ENCODE measurements at places on chromosomes 4 and X.

DNA sequence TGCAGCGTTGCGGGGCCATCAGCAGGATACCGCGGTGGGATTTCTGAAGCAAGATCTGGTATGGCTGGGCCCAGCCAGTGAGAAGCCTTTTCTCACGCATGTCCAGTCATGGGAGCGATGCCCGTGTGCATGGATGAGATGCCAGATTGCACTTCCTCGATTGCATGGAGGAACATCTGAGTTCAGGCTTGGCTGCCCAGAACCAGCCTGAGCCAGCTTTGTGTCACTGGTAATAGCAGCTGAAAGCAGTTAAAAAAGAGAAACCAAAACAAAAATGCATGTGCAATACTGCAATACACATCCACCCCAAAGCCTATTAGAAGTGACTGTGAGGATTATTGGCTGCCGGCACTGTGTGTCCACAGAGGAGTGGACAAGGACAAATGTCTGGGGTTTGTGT is 59.3 kb downstream of the PSAPL1 start:
- no peak for DNase-seq

DNA sequence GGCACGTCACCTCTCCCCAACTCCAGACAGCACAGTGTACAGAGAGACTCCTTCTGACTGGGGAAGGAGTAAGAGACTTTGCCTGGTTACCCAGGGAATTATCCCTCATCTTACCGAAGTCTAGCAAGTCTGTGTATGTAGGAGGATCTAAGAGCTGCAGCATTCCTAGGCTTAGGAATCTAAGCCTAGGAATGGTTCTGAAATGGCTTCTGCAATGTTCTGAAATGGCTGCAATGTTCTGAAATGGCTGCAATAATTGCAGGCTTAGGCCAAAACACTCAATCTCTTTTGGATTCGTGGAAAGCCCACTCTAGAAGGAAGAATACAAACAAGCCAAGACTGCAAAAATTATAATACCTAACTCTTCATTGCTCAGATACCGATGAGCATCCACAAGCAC is 106.4 kb downstream of the SCLT1 start:
- no peak for DNase-seq

DNA sequence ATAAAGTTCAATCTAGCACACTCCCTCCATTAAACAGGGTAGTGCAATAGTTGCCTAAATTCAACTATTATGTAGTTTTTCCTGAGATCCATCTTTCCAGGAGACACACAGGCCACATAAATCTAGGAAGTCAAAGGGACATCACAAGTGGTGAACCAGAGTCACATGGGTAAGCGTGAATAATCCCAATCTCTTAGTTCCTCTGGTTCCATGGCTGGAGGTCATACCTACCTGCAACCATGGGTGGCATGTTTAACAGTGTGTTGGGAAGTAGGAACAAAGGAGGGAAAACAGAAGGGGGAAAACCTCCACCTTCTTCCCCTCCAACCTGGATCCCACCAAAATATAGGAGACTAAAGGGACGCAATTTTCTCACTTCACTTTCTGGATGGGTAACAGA is 2651.6 kb downstream of the ARAP2 start:
- DNase-seq = no peak

DNA sequence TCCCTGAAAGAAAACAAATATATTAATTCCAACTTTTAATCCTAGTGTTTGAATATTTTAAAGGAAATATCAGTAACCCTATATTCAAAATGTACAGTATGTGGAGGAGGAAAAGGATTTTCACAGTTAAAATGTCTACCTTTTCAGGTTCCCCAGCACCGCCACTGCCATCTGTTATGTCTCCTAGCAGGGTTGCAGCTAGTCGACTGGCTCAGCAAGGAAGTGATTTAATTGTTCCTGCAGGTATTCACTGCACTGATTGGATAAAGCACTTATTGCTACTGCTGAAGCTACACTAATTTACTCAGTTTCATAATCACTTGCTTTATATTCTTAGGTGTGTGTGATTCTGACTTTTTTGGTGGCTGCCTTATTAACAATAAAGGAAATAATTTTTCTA is 65.5 kb upstream of the FHDC1 start:
- DNase-seq = no peak

DNA sequence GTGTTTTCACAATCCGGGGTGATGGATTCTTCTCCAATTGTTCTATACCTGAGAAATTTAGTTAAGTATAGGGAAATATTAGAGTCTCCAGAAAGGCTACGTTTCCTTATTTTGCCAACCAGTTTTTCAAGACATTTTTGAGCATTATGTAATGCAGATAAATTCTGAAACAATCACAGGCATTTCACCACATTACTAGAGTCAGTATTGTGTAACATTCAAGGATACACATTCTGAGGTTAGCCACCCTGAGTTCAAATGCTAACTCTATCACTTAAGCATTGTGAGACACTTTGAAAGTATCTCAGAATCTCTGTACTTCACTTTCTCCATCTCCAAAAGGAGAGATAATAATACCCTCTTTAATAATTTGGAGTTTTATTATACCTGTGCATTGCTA is 10.6 kb downstream of the SULT1B1 start:
- no peak for DNase-seq

DNA sequence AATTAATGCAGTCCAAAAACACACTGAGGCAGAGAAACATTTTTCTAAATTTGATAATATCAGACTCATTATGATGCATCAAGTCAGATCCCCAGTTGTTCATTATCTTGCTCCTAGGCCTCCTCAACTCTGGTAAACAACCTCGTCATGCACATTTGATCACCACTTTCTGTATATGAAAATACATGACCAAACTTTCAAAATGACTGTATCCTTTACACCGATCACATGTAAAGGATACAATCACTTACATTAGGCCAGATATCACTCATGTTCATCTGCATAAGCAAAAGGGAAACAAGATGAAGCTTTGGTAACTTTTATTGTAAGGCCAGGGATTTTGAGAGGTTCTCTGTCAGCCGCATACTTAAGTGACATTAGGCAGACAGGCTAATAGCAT is 99.4 kb upstream of the IL1RAPL1 start:
- no peak for DNase-seq

DNA sequence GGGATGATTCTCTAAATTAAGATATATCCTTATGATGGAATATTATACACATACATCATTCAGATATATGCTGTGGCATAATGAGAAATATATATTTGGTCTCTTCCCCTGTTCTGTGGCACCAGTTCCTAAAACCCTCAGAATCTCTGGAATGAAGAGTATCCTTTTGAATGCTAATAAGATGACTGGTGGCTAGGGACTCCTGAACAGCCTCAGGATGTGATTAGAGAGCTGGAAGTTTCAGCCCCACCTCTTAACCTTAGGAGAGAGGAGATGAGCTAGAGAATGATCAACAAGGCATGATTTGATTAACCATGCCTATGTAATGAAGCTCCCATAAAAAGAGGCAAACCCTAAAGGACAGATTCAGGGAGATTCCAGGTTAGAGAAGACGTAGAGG is 632.0 kb downstream of the IQCM start:
- no peak for DNase-seq

DNA sequence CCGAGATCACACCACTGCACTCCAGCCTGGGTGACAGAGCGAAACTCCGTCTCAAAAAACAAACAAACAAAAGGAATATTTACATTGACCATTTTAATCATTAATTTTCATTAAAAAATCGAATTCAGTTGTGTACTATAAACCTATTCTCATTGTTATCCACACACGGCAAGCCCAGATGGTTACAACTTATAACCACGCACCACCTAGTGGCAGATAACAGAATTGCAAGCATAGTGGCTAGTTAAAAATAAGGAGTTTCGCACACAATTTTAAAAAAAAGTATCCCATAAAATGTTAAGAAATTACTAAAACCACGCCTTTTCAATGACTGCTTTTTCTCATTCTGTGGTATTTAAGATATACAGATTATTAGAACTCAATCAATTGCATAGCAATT is 25.4 kb downstream of the MBNL3 start:
- no peak for DNase-seq

- no peak for DNase-seq
Measured at GRCh38 chr4:150280975-150281374, 202.7 kb downstream of the DCLK2 start.

DNA sequence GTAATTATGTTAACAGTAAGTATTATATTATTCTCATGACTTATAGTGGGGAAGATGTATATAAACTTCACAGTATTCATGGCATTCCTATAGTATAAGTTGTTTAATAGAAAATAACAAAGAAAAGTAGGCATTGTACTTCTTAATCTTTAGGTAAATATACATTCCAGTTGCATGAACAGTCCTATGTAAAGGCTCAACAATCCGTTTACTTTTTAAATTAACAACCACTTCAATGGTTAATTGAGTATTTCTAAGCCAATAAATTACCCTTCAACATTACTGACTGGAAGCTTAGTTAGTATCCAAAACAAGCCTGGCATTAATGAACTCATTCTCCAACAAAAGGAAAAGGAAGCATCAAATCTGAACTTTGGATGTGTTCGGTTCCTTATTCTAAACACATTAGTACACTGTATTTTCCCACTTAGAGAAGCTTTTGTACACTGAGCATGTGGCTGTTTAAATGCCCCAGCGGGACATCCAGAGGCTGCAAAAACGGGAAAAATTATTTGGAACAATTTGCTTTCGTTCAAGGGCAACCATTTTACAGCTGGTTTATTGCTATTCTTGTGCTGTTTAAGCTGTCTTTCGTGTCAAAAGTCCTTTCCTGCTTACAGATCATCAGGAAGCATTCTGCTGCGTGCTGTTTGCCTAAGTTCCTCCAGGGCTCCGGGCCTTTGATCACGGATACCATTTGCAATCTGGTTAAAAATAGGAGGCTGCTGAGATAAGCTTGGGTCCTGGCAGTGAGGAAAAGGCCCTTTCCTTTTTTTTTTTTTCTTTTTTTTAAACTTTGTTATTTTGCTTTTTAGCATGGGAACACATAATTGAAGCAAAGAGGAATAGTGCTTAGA is 460.3 kb downstream of the SPRY1 start:
- no peak for DNase-seq

Data from NCI-H2227 treated with DMSO at 0.1 percent for 48 hours (cell line).